Dorsolateral prefrontal cortex (tissue), 122 donors: ENCODE measurements at places on chromosomes 3 and 15. TPM values are rescaled to one million over a fixed set of nuclear protein-coding genes. Genes with fewer than 3 reads are reported as not detected.

DNA sequence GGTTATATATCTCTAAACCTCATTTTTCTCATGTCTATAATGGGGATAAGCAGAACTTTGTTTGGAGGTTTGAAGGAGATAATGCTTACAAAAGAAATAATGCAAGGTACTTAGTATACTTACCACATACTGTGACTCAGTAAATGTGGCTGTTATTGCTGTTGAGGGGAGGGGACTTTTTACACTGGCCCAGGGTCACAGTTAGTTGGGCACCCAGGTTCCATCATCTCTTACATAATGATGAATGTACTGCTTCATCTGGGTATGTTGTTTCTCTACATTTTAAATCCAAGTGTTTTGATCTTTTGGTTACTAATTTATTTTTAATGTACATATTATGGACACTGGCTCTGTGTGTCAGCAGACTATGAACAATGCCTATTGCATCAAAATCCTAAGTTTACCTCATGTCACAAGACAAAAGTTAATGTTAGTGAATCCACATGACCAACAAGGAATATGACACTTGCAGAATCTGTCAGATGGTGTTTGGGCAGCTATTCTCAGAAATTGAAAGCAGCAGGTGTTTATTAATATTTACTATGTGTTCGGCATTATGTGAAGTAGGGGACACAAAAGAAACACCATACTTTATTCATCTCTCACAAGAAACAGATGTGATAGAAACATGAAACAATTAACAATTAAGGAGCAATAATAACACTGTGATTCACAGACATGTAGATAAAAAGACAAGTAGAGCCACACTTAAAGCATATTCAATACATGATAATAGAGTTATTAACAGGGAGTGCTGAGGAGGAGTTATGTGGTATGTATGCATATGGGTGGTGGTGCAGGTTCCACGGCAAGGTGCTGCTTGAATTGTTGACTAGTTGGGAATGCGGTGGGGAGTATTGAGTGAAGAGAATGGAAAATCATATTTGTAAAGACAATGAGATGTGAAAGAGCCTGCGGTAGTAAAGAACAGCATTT lies 109.7 kb downstream of the GALK2 start:
- no peak for DNase-seq

GRCh38 chr3:86420990-86421739 lies 569.8 kb downstream of the VGLL3 start:
- no peak for DNase-seq

The GABRB3 gene
- 144 TPM for total RNA-seq

DNA sequence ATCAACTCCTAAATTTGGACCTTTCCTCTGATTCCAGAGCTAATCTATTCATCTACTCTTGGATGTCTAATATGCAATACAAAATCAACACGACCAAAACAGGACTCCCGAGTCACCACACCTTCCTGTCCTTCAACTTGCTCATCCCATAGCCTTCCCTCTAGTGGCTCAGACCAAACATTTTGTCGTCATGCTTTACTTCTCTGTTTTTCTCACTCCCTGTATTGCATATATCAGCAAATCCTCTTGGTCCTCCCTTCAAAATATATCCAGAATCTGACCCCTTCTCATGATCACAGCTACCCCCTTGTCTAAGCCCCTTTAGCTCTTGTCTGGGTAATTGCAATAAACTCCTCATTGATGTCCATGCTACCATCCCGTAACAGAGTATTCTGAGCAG lies 30.5 kb upstream of the DCP1A start:
- DNase-seq: no peak

The IRAK2 gene
- 4.8 TPM for total RNA-seq

The IFRD2 gene
- total RNA-seq: 35.4 TPM

GRCh38 chr3:129305592-129306091 lies 27.0 kb downstream of the HMCES start:
- DNase-seq: peak; percentile 35

The GPR15 gene
- not detected for total RNA-seq

- DNase-seq: no peak
Measured at GRCh38 chr15:40808861-40809450, 1.7 kb upstream of the DNAJC17 start.

- DNase-seq: no peak
Measured at GRCh38 chr3:159635047-159635641, 353.5 kb upstream of the IL12A start.

DNA sequence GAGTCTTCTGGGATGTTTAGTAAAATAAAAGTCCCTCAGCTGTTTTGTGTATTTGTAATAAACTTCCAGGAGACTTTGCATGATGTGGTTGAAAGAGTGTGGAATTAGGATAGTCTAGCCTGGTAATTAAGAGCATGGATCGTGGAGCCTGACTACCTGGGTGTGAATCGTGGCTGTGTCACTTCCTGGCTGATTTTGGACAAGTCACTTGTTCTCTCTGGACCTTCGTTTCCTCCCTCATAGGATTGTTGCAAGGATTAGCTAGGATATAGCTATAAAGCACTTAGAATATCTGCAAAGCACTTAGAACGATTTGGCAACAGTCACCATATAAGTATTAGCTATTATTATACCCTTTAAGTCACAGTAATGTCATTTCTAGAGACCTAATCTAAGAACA lies 40.2 kb downstream of the SLMAP start:
- DNase-seq: no peak

GRCh38 chr15:63872759-63873510 lies 39.2 kb upstream of the HERC1 start:
- DNase-seq: no peak

DNA sequence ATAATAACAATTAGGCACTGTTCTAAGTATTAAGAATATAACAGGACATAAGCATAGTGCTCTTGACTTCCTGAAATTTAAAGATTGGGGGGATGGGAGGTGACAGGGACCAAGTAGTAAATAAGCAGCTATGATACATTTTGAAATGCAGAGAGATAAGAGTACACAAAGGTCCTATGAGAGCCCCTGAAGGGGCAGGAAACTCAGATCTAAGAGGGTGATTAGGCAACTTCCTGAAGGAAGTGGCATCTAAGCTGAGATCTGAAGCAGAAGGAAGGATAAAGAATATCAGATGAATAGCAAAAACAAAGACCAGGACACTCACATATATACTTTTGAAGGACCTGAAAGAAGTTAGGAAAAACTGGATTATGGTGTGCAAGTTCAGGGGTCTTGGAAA lies 415.2 kb upstream of the FRG2C start:
- DNase-seq: no peak

DNA sequence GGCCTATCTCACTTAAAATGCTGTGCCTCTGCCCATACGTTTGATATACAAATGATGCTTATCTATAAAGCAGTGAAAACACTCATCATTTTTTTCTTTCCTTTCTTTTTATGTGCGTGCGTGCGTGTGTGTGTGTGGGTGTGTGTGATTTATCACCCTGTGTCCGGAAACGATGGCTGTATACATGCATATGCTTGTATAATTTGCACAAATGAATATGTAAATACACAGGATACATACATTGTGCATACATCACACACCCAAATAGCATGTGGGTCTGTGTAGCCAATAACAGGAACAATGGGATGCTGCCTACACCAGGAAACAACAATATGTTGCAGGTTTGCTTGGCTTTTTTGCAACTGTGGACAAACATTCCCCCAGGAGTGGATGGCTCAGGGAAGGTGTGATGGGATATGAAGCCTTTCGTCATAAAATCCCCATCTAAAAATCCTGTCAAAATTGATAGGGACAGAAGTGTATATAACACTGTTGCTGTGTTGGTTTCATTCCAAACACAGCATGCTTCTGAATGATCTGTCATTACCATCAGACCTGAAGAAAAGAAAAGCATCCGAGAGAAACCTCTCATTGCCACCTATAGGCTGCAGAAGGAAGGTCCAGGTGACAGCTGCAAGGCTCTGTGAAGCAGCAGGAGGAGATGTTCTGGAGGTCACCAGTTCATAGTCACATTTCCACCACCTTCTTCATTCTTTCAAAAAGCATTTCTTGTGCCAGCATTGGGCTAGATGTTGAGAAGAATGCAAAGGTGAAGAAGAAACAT lies 503.9 kb upstream of the NR2F2 start:
- DNase-seq: no peak

The ITIH4 gene
- 24.5 TPM for total RNA-seq

The C3orf22 gene
- total RNA-seq: not detected

The RAD51 gene
- total RNA-seq: not detected

The GPR27 gene
- 9.3 TPM for total RNA-seq

The GOLGA8J gene
- total RNA-seq: 0.57 TPM

- no peak for DNase-seq
Measured at GRCh38 chr15:73467758-73468157, 24.8 kb downstream of the REC114 start.
